ENCODE measurements at places on chromosomes 5 and 9.

DNA sequence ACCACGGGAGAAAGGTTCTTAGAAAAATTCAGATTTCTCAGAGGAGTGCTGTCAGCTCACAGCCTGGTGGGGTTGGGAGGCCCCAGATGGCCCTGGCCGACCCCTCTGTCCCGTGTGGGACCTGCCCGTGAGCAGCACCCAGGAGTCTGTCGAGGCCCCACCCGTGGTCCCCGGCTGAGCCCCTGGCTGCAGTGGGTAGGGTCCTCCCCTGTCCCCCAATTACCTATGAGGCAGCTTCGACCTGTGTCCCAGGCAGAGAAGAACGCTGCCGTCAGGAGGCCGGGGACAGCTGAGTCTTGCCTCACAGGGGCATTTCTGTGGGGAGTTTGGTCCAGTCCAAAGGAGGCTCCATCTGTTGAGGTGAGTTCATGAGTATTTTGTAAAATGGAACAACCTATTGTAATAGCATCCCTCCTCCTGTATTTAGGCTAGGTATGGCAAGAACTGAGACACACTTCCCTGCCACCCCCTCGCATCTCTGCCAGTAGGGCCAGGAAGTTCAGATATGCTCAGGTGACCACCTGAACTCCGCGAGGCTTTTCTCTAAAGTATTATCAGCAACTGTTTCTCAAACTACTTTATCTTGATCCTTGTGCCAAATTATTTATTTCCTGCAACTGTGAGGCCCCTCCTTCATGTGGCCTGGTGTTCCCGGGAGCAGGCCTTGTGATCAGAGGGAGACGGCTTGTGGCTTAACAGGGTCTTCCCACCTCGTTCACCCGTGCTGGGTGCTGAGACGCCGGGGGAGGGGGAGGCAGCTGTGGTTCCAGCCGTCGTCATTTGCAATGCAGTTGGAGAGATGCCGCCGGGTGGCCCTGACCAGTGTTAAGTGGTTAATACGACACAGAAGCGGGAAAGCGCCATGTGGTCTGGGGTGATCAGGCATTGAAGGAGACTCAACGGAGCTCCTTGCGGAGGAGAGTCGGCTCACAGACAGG, 1.7 kb downstream of the AHRR start:
- no peak for DNase-seq

DNA sequence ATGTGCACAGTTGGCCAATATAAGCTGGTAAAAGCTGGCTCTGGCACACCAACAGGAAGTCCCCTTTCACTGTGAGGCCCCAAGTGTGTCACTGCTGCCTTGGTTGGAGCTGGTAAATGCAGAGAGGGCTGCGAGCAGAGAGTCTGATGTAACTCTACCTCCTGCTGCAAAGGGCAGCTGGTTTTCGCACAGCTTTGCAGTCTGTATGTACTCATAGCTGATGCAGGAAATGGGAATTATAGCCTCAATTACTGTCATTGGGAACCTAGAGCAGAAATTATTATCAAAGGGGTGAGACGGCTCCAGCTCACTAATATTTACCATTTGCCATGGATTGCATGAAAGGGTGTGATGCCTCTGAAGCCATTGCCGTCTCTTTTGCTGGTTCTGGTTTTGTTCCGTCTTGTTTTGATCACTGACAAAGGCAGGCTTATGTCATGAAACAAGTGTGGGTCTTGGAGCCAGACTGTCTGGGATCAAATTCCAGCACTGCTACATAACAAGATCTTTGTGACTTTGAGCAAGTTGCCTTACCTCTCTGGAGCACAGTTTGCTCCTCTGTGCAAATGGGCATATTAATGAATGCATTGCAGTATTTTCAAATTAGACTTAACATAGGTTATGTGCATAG, 124.3 kb upstream of the SLC25A48 start:
- no peak for DNase-seq

DNA sequence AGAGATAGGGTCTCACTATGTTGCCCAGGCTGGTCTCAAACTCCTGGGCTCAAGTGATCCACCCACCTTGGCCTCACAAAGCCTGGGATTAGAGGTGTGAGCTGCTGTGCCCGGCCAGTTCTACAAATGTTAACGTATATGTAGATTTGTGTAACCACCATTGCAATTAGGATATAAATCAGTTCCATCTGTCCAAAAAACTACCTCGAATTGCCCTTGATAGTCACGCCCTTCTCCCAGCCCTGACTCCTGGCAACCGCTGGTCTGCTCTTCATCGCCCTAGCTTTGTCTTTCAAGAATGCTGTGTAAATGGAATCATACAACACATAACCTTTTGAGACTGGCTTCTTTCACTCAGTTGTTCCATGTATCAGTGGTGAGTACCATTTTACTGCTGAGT, 46.1 kb upstream of the PPARGC1B start:
- no peak for DNase-seq

- no peak for DNase-seq
Measured at GRCh38 chr9:90854637-90855175, 53.1 kb downstream of the SYK start.

GRCh38 chr9:132207839-132208615, 46.2 kb downstream of the NTNG2 start:
- no peak for DNase-seq

GRCh38 chr9:96566498-96567202, 53.0 kb downstream of the CDC14B start:
- DNase-seq, result peak; percentile 25

- DNase-seq, result no peak
Measured at GRCh38 chr5:67770431-67771025, 445.0 kb upstream of the PIK3R1 start.

DNA sequence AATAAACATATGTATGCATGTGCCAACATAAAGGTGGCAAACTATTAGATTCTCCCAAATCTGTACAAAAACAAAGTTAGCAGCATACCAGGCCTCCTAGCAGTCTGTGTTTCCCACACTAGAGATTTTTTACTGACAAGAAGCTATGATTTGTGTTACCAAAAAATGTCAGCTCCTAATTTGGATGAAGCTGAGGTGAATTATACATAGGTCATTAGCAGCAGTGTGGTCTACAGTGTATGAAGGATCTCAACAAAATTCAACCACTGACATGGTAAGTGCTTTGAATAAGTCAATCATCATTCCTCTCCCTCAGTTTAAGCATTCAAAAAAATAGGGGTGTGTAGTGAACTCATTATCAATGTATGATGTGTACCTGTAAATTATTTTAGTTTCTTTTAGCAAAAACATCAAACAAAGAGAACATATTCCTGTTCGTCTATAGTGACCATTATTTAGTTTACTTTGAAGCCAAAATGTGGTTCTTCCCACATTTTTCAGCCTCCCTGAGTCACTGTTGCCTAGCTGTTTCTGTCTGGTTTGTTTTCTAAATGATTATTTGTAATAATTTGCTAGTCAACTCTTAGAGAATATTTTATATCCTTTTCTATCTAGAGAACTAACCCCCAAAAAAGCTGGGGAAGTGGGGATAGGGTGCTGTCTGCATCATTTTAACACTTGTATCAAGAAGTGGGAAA, 52.1 kb upstream of the RGMB start:
- no peak for DNase-seq

DNA sequence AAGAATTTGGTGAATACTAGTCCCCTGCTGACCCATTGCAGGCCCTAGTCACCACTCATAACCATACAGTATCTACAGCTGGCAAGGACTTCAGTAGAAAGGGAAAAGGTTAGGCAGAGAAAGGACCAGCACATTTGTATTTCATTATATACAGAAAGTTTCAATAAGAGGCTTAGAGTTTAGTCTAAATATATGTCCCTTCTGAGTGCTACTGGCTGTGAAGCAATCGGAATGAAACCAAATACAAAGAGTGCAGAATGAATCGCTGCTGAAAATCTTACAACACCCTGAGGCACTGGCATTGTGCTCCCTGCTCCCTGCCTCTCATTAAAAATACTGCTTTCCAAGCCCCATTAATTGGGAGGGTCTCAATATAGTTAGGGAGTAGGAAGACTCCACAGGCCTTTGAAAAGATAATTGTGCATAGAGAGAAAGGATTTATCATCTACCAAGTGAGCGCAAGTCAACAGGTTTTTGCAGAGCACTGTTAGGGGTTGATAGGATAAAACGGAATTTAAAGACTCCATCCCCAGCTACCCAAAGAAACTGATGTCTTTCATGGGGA, 110.8 kb downstream of the SLC1A3 start:
- DNase-seq, result no peak

- DNase-seq, result no peak
Measured at GRCh38 chr9:2321523-2322148, 300.0 kb upstream of the VLDLR start.

DNA sequence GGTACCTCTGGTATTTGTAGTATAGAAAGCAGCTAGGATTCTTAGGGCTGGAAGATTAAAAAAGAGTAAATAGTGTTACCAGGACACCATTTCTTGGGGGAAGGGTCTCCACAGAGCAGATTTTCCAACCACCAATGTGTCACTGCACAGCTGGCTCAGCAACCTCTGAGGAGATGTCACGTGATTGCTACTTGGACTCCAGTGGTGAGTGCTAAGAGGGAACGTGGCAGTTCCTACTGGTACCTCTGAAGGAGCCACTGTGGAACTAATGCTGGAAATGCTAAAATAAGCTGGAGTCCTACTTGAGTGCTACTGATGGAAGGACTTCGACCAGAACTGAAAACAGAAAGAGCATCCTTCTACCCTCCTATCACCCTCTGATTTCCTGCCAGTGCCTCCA, 36.1 kb upstream of the SPDL1 start:
- no peak for DNase-seq

DNA sequence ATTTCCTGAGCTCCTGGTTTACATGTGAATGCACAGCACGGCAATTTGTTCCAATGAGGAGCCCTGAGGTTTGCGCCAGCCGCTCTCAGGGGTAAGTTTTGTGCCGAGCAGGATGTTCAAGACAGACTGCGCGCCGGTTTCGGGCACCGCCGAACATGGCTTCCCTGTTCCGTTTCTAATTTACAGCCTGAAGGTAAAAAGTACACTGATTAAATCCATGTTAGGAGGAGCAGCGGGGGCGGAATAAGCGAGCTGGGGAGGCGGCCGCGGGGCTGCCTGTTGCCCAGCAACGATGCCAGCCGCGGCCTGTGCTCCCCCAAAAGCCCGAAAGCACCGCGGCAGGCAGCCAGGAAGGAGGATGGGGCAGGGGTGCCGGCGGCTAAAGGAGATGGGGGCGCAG, 6.4 kb downstream of the SOWAHA start:
- no peak for DNase-seq

DNA sequence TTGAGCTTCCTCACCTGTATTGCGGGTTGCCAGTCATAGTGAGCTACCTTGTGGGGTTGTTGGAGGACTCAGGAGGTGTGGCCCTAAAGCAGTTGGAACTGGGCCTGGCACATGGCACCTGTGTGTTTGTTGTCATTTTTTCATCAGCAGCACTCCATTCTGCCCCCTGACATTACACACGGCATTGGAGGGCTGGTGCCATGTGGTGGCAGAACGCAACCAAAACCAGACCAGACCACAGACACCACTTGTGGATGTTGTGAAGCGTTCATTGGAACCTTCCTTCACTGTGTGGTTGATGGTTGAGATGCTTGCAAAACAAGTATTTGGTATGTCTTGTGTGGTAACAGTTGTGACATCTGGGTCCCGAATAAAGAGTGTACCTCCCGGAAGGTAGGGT, 113.2 kb upstream of the ERCC6L2 start:
- no peak for DNase-seq

GRCh38 chr9:29564564-29564963, 1991.3 kb upstream of the C9orf72 start:
- no peak for DNase-seq

- DNase-seq, result no peak
Measured at GRCh38 chr5:44275908-44276307, 113.3 kb downstream of the FGF10 start.

DNA sequence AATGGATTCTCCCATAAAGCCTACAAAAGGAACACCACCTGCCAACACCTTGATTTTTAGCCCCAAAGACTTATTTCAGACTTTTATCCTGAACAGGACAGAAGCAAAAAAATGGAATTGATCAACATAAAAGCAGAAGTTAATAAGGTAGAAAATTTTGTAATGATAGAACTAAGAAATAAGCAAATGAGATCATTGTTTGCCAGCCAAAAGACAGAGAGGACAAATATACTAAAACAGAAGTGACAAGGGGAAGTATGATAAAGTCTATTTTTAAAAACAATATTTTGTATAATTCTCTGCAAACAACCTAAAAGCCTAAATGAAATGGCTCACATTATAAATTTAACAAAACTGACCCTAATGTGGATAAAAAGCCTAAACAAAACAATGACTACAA, 110.5 kb upstream of the PRSS3 start:
- DNase-seq, result no peak

- DNase-seq, result no peak
Measured at GRCh38 chr9:94014066-94014654, 59.0 kb upstream of the BARX1 start.

GRCh38 chr5:173299820-173300219, 28.4 kb downstream of the STC2 start:
- DNase-seq, result no peak

DNA sequence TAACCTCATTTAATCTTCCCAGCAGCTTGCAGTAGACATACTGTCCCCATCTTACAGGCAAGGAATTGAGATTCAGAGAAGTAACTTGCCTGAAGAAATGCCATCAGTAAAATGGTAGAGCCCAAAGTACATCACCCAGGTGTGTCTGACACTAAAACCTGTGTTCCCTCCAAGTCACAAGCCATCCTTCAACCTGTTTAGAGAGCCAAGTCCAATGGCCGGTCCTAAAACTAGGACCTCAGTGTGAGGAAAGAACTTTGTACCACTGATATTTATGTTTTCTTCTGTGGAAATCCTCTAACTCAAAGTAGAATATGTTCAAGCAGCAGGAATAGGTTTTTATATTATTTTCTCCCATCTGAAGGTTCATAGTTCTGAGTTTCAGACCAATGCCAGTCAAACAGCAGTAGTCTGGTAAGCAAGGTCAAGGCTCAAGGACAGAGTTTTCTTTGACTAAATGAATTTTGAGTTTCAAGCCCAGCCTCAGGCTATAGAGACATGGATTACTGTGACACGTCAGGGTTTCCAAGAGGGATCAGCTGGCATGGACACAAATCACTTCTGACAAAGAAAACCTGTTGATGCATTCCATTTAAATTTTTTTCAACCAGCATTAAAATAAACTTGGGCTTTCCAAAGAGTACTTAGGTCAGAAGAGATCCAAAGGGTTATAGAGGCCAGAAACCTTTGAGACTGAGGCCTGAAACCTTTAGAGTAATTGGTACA, 80.9 kb upstream of the PLPP6 start:
- no peak for DNase-seq

DNA sequence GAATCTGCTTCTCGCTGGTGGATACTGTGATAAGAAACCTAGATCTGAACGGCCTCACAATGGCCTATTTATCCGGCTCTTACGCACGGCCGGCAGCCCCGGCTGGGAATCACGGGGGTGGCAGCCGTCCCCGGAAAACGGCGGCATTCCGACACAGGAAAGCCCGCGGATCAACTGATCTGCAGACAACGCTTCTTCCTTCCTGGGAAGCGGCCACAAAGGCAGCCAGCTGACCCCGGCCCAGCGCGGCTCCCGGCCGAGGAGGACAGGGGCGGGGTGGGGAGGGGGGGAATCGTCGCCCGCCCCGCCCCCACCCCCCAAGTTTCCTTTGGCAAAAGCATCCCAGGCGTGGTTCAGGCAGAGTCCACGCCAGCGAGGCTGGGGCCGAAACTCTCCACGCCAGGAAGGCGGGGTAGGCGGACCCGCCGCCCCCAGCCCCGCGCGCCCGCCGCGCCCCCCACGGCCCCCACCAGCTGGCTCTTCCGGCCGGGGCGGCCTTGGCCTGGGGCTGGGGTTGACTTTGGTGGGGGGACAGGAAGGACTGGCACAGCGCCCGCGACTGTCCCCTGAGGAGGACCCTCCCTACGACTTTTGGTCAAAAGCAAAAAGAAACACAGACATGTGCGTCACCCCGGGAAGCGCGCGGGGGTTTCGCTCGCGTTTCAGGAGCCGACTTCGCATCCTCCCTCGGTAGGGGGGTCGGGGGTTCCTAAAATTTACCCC, 247.7 kb upstream of the ANKRD55 start:
- DNase-seq, result no peak

- DNase-seq, result no peak
Measured at GRCh38 chr5:126104341-126104740, 318.9 kb upstream of the GRAMD2B start.
